ENCODE measurements at places on chromosomes 2 and 18.
A peak's percentile ranks its signal among the peaks of the same experiment; 100 is the strongest.

DNA sequence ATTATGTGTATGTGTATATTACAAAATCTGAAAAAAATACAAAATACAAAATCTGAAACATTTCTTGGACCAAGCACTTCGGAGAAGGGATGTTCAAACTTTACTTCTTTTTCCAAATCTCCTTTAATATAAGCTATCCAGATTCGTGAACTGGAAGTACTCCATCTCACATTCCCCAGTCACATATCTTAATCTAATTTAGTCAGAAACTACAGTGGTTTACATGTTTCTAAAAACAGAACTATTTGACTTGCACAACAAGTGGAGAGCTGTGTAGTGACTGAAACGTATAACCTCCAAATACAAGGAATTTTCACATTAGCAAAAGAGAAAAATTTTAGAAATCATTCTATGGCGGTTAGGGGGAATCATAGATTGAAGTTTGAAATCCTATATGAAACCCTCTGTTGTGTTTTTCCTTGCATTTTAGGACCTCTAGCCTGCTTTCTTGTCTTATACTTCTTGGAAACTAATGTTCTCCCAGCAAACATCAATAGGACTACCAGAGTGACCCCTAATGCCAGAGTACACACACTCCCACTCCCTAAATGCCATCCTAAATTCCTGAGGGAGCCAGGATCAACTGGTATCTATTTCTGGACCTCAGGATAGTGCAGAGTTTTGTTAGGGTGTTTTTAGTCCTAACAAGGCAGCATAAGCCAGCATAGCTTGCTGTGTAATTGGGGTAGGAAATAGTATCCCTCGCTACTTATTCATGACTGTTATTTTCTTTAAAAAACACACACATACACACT lies 30.2 kb upstream of the ROCK1 start:
- DNase-seq: no peak

DNA sequence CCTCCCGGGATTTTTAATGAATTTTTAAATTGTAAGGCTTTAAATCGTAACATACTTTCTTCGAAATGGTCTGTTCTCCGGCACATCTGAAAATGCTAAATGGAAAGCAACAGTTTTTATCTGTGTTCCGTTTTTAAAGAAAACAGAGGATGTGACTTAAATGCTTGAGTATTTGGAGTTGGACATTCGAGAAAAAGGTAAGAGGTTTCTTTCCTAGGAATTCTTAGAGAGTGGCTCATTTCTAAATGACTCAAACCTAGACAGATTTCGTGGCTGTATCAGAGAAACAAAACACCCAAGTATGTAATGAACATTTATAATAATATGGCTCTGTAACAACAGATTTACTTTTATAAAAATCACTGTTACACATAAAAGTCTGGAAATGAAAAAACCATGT lies 177.6 kb upstream of the CCDC68 start:
- DNase-seq: no peak

DNA sequence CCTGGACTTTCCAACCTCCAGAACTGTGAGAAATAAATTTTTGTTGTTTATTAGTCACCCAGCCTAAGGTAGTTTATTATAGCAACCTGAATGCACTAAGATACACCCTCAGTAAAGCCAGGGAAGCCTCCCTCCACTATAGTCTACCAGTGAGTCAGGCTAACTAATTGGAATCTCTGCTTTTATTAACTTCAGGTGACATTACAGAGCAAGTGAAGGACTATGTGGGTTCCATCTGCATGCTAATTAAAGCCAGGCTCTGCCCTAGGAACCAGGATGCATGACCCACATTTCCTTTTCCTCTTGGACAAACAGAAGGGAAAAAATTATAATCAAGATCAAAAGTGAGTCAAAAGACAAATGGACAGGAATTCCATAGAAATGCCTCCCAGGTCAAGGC lies 56.1 kb downstream of the ZC3H8 start:
- no peak for DNase-seq

DNA sequence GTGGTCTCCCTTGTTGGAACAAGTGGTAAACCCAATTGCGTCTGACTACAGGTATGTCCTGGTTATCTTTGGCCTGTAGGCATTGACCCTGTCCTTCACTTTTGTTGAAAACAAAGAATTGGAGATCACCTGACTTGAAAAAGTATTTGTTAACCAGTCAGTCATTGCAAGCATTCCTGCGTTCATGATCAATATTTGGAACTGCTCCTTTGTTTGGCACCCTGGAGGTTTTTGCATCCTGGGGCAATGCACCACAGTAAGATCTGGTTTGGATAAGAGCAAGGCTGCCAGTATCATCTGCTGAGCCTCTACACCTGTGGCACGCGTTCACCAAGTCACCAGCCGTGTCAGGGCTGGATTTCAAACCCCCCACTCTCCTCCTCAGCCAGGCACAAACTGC lies 115.7 kb downstream of the DNAH6 start:
- no peak for DNase-seq

GRCh38 chr2:11123856-11124759 lies 31.2 kb upstream of the SLC66A3 start:
- DNase-seq: peak; percentile 54

DNA sequence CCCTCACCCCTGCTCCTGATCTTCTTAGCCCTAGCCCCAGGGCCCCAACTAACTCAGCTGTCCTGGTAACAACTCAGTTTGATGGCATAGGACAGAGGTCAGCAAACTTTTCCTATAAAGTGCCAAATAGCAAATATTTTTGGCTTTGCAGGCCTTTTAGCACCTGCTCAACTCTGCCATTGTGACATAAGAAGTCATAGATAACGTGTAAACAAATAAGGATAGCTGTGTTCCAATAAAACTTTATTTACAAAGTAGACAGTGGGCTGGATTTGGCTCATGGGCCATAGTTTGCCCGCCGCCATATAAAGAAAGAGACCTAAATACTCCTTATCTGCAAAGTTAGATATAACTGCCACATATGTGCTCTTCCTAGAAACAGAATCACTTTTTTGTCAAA lies 27.3 kb upstream of the TMEM87B start:
- DNase-seq: no peak

- no peak for DNase-seq
Observed at GRCh38 chr2:55338268-55338667, 69.2 kb upstream of the MTIF2 start.

DNA sequence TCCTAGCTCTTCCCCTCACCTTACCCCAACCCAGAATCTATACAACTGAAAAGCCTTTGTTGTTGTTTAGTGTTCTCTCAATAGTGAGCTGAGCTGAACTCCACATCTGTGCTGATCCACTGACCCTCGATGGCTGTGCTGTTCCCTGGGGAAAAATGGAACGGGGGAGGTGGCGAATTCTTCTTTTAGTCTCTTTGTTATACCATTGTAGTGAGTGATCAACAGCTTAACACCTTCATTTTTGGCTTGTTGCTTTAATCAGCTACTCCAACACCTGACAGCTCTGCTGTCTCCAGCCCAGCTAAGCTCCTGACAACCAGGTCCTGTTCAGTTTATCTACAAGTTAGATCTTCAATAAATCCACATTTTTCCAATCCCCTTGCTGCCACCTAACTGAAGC lies 25.7 kb downstream of the PLA2R1 start:
- no peak for DNase-seq

DNA sequence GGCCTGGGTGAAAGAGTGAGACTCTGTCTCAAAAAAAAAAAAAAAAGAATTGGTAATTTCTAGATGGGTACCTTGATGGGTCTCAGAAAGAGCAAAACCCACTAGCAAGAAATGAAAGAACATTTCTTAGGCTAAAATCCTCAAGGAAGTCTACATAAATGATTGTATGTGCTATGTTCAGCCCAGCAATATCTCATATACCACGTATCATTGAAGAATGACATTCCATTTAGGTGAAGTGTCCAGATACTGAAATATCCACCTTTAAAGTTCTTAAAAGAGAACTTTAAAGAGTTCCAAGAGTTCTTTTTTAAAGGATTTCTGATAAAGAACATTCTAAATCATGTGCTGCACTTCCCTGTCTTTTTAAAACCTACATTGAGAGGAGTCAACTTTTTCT lies 19.2 kb downstream of the NRP2 start:
- DNase-seq: no peak

GRCh38 chr18:7789856-7790552 lies 222.9 kb downstream of the PTPRM start:
- no peak for DNase-seq
